ENCODE measurements at places on chromosomes 1 and 21. TPM values are rescaled to one million over a fixed set of nuclear protein-coding genes. Genes with fewer than 3 reads are reported as not detected.

DNA sequence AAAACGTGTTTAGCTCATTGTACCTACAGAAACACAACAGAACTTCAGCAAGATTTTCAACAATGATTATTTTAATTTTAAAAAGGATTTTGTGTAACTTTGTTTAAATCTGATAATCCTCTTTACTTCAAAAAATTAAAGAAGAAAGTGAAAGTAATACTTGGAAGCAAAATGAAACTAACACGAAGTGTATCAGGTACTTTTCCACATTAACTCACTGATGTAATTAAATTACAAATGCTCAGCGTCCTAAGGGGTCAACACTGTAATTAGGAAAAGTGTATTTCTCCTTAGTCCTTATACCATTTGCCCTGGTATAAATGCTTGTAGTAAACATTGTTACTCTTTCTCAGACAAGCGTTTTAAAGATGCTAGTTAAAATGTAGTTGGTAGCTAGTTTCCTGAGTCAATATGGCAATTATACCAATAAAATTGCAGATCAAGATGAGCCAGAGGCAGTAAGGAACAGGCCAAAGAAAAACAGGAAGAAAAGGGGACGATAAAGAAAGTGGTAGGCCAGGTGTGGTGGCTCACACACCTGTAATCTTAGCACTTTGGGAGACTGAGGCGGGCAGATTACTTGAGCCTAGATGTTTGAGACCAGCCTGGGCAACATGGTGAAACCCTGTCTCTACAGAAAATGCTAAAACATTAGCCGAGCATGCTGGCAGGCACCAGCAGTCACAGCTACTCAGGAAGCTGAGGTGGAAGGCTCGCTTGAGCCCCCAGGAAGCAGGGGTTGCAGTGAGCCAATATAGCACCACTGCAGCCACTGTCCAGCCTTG, 553.0 kb downstream of the SMYD3 start:
- no peaks in the 10 kb centered on the region for H3K36me3 ChIP-seq
- no peak for DNase-seq
- H3K4me1 ChIP-seq = no peaks in the 10 kb centered on the region

DNA sequence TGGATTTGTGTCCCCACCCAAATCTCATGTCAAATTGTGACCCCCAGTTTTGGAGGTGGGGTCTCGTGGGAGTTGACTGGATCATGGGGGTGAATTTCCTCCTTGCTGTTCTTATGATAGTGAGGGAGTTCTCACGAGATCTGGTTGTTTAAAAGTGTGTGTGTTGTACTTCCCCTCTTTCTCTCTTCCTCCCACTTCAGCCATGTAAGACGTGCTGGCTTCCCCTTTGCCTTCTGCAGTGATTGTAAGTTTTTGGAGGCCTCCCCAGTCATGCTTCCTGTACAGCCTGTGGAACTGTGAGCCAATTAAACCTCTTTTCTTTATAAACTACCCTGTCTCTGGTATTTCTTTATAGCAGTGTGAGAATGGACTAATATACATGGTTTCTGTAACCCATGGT, 64.6 kb downstream of the RHOU start:
- H3K27ac ChIP-seq = no peak overlapping the region
- no peaks in the 10 kb centered on the region for H3K36me3 ChIP-seq
- DNase-seq = no peak
- H3K4me3 ChIP-seq = no peak overlapping the region

FMO1 gene
- not detected for total RNA-seq

DNA sequence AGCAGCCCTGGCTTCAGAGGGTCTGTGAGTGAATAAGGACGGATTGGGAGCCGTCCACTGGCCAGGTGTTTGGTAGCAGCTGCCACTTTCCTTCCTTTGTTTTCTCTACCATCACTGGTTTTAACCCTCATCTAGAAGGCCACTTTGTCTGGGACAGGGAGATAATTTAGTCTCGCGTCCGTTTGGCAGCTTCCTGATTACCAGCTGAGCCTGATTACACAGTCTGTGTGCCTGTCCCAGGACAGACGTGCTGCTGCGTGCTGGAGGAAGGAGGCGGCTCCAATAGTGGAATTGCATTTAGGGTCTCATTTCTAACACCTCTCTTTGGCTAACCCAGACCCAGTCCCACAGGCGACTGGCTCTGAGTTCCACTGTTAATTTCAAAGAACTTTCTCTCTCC, 24.6 kb upstream of the CASQ2 start:
- no peak overlapping the region for H3K27ac ChIP-seq
- H3K4me1 ChIP-seq = peaks cover 55% of the 10 kb centered on the region
- peaks cover 2% of the 10 kb centered on the region for H3K27me3 ChIP-seq

DNA sequence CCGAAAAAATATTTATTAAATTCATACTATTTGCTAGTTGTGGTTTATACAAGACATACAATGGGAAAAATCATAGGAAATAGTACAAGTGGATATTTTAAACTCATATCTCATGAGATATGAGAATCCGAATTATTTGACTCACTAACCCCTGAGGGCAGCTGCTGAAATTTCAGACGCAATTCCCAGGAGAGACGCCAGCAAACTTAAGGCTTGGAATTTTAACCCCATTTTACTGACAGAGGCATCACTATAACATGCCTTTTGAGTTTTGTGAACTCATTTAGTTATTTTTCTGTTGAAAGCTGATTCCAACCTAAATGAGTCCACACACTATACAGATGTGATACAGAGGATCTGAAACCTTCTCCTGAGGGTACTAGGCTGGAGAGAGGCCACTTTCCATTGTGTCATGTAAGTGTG, 5.9 kb upstream of the MROH9 start:
- H3K4me3 ChIP-seq = no peak overlapping the region
- no peak overlapping the region for H3K27ac ChIP-seq
- peaks cover 2% of the 10 kb centered on the region for H3K27me3 ChIP-seq
- H3K4me1 ChIP-seq = no peaks in the 10 kb centered on the region
- H3K36me3 ChIP-seq = no peaks in the 10 kb centered on the region

DNA sequence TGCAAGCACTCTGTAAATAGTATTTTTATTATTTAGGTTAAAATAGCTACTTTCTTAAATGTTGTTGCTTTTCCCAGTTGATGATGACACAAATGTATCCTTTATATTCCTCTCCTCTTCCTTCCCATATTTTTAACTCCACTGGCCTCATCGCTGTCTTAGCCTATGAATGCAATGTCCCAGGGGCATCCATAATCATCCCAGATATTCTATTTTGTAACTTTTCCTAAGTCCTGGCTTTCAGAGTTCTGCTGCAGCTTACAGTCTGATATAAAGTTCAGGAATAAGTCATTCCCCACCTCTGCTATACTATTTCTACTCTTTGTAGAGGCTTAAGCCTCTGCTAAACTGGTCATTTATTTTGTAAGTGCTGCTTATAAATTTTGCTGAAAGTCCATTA, 58.3 kb downstream of the ASTN1 start:
- no peak overlapping the region for H3K27ac ChIP-seq
- no peak overlapping the region for H3K4me3 ChIP-seq
- DNase-seq = no peak
- no peaks in the 10 kb centered on the region for H3K36me3 ChIP-seq

DNA sequence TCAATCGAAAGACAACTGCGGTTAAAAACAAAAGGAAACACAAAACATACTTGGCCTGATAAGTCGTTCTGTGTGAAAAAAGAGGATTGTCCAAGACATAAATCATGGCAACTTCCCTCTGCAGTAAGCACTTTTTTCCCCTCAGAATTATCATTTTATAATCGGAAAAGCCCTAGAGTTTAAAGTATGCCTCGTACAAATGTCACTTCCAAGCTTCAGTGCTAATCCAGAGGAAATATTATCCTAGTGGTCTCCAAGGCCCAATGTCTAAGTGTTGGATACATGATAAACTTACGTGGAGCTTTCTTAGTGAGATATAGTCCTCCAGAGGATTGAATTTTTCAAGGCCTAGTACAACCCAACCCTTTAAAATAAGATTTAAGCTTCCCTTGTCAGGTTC, 11.2 kb upstream of the NTMT2 start:
- no peak for DNase-seq
- H3K4me1 ChIP-seq = peaks cover 2% of the 10 kb centered on the region
- no peak overlapping the region for H3K27ac ChIP-seq
- H3K4me3 ChIP-seq = no peak overlapping the region

DNA sequence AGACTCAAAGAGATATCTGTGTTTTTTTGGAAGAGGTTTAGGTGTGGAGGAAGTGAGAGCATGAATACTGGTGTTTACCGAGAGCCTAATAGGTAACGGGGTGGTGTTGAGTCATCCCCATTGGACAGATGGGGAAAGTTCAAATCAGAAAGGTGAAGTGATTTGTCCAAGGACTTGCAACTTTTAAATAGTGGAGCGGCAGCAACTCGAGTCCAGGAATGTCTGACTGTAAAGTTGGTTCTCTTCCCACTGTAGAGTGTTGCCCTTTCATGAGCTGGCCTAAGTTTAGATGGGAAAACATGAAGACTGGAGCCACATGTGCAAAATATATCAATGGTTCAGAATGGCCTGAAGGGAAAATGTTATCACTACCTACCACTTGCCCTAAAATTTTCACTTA, 125.7 kb downstream of the LYPLAL1 start:
- H3K4me1 ChIP-seq = no peaks in the 10 kb centered on the region
- H3K27me3 ChIP-seq = no peaks in the 10 kb centered on the region
- no peaks in the 10 kb centered on the region for H3K36me3 ChIP-seq

- H3K4me1 ChIP-seq = no peaks in the 10 kb centered on the region
- no peak overlapping the region for H3K4me3 ChIP-seq
- DNase-seq = no peak
- H3K36me3 ChIP-seq = no peaks in the 10 kb centered on the region
- no peak overlapping the region for H3K27ac ChIP-seq
Observed at GRCh38 chr1:179251675-179252074, 22.2 kb upstream of the ABL2 start.

DNA sequence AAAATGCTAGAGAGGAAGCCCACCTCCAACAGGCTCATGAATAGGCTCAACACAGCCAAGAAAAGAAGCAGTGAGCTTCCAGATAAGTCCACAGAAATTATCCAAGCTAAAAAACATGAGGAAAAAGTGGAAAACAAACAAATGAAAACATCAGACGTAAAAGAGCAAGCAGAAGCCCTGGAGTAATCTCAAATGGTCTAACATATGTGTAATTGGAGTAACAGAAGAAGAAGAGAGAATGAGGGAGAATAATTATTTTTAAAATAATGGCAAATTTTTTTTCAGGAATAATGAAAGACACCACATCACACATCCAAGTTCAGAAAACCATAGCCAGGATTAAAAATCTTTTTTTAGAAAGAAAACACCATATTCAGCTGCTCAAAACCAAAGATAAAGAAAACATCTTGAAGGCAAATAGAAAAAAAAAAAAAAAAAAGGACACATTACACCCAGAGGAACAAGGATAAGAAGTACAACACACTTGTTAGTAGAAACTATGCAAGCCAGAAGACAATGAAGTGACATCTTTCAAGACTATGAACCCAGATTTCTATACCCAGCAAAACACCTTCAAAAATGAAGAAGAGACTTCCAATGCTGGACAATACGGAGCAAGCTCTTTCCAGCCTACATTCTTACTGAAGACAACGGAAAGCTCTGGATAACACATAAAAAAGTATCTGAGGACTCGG, 10.6 kb upstream of the SUMO3 start:
- H3K27ac ChIP-seq = no peak overlapping the region
- H3K36me3 ChIP-seq = peaks cover 46% of the 10 kb centered on the region
- H3K27me3 ChIP-seq = peaks cover 4% of the 10 kb centered on the region

GRCh38 chr1:183942933-183943693, 94.4 kb downstream of the COLGALT2 start:
- H3K27ac ChIP-seq = no peak overlapping the region
- no peak for DNase-seq
- H3K36me3 ChIP-seq = no peaks in the 10 kb centered on the region
- H3K4me3 ChIP-seq = no peak overlapping the region

GRCh38 chr1:156554971-156555370, 17.4 kb downstream of the IQGAP3 start:
- H3K36me3 ChIP-seq = peaks cover 4% of the 10 kb centered on the region
- H3K27me3 ChIP-seq = peaks cover 3% of the 10 kb centered on the region
- DNase-seq = no peak
- no peak overlapping the region for H3K4me3 ChIP-seq

GRCh38 chr1:70072231-70072751, 133.1 kb downstream of the LRRC40 start:
- H3K4me1 ChIP-seq = peaks cover 3% of the 10 kb centered on the region
- DNase-seq = no peak
- H3K27me3 ChIP-seq = no peaks in the 10 kb centered on the region
- H3K4me3 ChIP-seq = no peak overlapping the region
- no peaks in the 10 kb centered on the region for H3K36me3 ChIP-seq
- no peak overlapping the region for H3K27ac ChIP-seq

IFNLR1 gene
- 0.47 TPM for total RNA-seq

- H3K27me3 ChIP-seq = no peaks in the 10 kb centered on the region
- no peak overlapping the region for H3K27ac ChIP-seq
- peaks cover 10% of the 10 kb centered on the region for H3K4me1 ChIP-seq
- H3K4me3 ChIP-seq = no peak overlapping the region
- no peak for DNase-seq
Observed at GRCh38 chr21:31255896-31256295, 88.2 kb downstream of the TIAM1 start.

DNA sequence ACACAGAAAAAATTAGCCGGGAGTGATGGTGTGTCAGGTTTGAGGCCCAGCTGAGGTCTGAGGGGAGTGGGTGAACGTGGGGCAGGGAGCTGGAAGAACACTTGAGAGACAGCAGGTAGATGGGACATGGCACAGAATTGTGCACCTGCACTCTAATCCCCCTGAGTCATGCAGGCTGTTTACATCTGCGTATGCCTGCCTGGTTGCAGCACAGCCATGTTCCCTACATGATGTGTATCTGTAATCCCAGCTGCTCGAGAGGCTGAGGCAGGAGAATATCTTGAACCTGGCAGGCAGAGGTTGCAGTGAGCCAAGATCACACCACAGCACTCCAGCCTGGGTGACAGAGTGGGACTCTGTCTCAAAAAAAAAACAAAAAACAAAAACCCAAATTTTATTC, 44.8 kb downstream of the ATP5PO start:
- H3K36me3 ChIP-seq = peaks cover 15% of the 10 kb centered on the region
- no peak for DNase-seq
- H3K27me3 ChIP-seq = no peaks in the 10 kb centered on the region
- H3K27ac ChIP-seq = no peak overlapping the region
- no peaks in the 10 kb centered on the region for H3K4me1 ChIP-seq

DNA sequence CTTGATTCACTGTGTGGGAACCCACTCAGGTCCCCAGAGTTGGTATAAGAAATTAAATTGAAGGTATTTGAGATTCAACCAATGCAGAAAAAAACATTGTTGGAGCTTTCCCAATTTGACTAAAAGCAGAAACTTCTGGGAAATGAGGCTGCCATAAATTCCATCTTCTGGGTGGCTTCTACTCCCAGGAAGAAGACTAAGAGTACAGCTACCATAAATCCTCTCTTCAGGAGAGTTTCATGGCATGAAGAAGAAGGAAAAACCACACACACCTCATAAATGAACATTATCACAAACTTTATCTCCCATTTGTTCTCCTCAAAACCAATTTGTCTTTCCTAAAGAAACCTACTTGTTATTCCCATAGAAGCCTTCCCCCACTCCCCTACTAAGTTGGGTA, 283.9 kb downstream of the DPYD start:
- H3K27ac ChIP-seq = no peak overlapping the region
- no peaks in the 10 kb centered on the region for H3K4me1 ChIP-seq
- no peaks in the 10 kb centered on the region for H3K36me3 ChIP-seq
- H3K27me3 ChIP-seq = peaks cover 2% of the 10 kb centered on the region
- no peak overlapping the region for H3K4me3 ChIP-seq

Measured in glutamatergic neuron (in vitro differentiated cells).